ENCODE measurements at places on chromosomes 2 and 18.

DNA sequence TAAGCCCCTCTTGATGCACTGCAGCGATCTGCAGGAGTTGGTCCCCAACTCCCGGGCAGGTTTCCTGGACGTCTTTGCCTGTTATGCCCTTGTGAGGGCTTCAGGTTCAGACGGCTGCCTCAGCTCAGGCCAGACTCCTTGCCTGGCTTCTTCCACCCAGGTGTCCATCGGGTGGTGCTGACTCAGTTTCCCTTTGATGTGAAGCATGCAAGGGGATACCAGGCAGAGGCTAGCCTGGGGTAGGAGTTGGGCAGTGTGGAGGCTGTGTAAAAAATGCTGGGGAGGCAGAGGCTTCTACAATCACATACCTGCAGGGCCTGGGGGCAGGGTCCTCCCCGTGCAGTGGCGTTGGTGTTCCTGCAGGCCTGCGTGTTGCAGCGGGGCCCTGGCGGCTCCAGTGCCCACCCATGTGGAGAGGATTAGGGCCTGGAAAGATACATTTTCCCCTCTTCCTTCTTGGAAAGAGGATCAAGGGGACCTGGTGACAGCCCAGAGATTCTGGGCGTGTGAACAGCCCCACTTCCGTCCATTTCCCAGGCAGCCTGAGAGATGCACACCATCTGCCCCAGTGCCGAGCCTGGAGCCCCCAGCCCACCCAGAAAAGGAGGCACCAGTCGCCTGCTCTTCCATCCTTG, 338.3 kb downstream of the DYSF start:
- no peak for DNase-seq

- no peak for DNase-seq
Observed at GRCh38 chr2:110770404-110770958, 38.1 kb downstream of the ACOXL start.

GRCh38 chr2:13067508-13067907, 350.8 kb downstream of the TRIB2 start:
- no peak for DNase-seq

DNA sequence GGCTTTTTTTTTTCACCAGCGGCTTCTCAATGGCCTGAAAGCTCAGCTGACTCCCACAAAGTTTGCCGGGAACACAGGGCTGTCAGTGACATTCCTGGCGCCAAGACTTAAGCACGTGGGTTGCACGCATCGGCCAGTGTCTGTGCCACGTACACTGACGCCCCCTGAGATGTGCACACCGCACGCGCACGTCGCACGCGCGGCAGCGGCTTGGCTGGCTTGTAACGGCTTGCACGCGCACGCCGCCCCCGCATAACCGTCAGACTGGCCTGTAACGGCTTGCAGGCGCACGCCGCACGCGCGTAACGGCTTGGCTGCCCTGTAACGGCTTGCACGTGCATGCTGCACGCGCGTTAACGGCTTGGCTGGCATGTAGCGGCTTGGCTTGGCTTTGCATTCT, 63.2 kb downstream of the CCDC74A start:
- DNase-seq, result no peak

DNA sequence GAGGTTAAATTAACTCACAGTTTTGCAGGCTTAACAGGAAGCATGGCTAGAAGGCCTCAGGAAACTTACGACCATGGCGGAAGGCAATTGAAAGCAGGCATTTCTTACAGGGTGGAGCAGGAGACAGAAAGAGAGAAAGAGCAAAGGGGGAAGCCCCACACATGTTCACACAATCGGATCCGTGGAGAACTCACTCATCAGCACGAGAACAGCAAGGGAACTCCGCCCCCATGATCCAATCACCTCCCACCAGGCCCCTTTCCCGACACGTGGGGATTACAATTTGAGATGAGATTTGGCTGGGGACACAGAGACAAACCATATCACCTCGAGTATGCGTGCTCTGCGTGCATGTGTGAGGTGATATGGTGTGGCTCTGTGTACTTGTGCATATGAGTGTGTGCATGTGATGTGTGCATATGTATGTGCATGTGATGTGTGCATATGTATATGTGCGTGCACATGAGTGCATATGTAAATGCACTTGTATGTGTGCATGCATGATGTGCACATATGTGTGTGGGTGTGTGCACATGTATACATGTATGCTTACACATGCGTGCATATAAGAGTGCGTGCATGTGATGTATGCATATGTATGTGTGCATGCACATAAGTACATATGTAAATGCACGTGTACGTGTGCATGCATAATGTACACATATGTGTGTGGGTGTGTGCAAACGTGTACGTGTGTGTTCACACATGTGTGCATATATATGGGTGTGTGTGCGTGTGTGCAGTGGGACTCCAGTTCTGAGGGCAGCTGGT, 108.7 kb upstream of the HDAC4 start:
- no peak for DNase-seq

- DNase-seq, result no peak
Observed at GRCh38 chr18:57803103-57803969, at the start of gene ATP8B1. ATP8B1 (minus strand) TSS chr18:57803315; CDS start chr18:57731807, 71,508 bp downstream.

DNA sequence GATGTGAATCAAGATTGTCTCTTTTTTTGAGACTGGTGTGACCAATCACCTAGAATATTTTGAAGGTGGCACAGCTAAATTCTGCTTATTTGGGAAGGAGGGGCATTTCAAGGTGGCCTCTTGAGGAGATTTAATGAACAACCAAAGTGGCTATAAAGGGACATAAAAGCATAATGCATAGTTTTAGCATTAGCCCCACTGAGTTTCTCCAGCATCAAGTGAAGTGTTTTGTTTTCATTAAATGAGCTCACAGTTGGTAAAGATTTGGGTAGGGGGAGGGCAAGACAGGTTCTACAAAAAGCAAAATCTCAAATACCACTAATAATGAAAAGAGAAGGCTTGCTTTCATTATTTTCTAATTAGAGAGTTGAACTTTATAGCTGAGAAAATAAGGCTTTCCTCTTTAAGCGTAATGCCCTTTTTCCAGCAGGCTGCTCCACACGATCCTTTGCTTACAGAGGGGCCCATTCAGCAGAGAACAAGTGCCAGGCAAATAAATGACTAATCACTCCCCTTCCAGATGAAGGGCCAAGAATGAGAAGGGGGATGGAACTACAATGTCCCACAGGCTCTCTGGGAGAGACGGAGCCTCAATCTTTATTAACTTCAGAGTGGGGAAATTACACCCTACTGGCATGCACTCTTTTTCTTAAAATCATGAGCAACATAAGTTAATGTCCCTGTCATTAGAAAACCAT, 35.9 kb downstream of the LHCGR start:
- no peak for DNase-seq

DNA sequence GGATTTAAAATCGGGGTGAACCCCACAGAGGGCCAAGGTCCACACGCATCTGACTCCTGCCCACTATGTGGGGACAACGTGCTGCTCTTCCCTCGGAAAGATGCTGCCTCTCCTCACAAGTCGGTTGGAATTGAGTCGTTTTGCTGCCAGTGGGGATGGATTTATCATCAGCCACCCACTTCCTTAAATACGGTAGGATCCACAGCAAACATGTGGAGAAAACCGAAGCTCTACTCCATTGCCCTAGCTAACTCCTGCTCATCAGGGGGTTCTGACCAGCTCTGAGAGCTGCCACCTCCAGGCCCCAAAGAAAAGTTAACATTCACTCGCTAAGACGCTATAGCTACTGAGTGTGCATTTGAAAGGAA, 80.9 kb downstream of the CHRNA1 start:
- no peak for DNase-seq

All from thoracic aorta (tissue), 2 donors.